CD8-positive, alpha-beta memory T cell (primary cell): ENCODE measurements at places on chromosomes 13 and 19.

GRCh38 chr13:98327371-98328270 lies 150.6 kb upstream of the RNF113B start:
- DNase-seq = no peak
- H3K36me3 ChIP-seq = no peaks in the 10 kb centered on the region
- H3K27me3 ChIP-seq = no peaks in the 10 kb centered on the region
- no peaks in the 10 kb centered on the region for H3K4me1 ChIP-seq
- no peak overlapping the region for H3K4me3 ChIP-seq

GRCh38 chr19:4593409-4593851 lies 33.9 kb upstream of the SEMA6B start:
- no peak overlapping the region for H3K27ac ChIP-seq
- H3K27me3 ChIP-seq = no peaks in the 10 kb centered on the region
- no peak for DNase-seq

DNA sequence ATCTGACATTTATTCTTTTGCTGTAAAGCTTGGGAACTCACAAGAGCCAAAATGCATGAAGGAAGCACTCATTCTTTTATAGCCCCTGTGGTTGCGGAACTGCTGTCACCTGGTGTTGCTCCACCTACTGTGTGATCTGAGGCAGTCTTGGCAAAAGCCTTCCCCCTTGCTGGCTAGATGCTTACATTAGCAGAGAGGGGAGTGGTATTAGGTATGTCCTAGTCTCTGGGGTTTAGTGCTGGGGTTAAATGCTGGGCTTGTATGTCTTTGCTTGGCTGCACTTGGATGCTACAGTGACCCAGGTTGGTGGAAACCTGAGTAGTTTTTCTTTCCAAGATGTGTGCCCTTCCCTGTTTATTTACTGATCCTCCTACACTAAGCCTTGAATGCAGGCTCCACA lies 99.3 kb downstream of the WDFY2 start:
- no peak overlapping the region for H3K27ac ChIP-seq
- DNase-seq = no peak
- no peak overlapping the region for H3K4me3 ChIP-seq
- H3K4me1 ChIP-seq = no peaks in the 10 kb centered on the region
- no peaks in the 10 kb centered on the region for H3K27me3 ChIP-seq
- H3K36me3 ChIP-seq = no peaks in the 10 kb centered on the region

GRCh38 chr19:34579281-34580054 lies 97.5 kb downstream of the SCGB2B2 start:
- H3K4me3 ChIP-seq = no peak overlapping the region
- H3K36me3 ChIP-seq = no peaks in the 10 kb centered on the region
- H3K27me3 ChIP-seq = no peaks in the 10 kb centered on the region
- no peak overlapping the region for H3K27ac ChIP-seq
- DNase-seq = no peak
- H3K4me1 ChIP-seq = no peaks in the 10 kb centered on the region

GRCh38 chr19:48872884-48873475 lies 759 bp downstream of the PPP1R15A start:
- peaks cover 32% of the 10 kb centered on the region for H3K4me1 ChIP-seq
- DNase-seq = peak; percentile 66
- H3K27ac ChIP-seq = peak overlapping the region; percentile 100
- no peaks in the 10 kb centered on the region for H3K27me3 ChIP-seq
- peak overlapping the region; percentile 95 for H3K4me3 ChIP-seq
- H3K36me3 ChIP-seq = peaks cover 7% of the 10 kb centered on the region

DNA sequence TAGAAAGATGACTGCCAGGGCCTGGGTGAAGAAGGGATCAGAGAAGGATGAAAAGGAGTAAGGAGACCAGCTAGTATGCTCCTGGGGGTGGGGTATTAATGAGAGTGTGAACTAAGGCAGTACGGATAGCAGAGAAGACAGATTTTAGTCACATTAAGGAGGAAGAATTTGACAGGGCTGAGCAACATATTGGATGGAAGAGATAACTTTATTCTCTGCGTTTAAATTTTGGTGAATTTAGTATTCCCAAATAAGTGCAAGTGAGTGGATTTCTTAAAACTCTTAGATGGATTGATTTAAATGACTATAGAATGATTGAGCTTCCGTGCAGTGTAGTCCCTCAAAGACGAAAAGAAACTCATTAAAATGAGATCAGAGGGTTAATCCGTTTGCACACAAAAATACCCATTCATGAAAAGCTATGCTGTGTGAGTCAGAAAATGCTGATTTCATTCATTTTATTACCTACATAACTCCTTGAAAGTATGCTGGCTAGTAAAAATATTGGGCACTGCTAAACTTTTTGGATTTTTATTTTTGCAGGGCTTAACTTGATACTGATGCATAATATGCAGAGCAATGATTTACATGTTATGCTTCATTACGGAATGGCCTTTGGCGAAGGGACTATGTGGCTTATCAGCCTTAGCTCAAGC lies 54.1 kb downstream of the WDFY2 start:
- H3K27me3 ChIP-seq = no peaks in the 10 kb centered on the region
- no peak overlapping the region for H3K27ac ChIP-seq
- H3K4me3 ChIP-seq = no peak overlapping the region
- DNase-seq = no peak
- H3K36me3 ChIP-seq = no peaks in the 10 kb centered on the region
- H3K4me1 ChIP-seq = peaks cover 10% of the 10 kb centered on the region

DNA sequence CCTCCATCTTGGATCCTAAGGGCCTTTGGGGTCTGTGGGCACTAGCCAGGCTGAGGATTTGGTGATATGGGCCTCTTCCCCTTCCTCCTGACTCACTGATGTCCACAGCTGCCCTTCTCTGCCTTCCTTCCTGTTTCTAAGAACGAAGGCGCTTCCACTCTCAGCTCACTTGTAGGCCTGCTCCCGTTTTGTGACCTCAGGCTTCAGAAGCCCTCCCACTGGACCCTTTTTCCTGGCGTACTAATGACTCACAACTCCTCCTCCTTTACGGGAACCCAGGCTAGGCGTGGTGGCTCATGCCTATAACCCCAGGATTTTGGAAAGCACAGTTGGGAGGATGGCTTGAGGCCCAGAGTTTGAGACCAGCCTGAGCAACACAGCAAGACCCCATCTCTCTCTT lies 55.6 kb downstream of the TMED1 start:
- no peak overlapping the region for H3K27ac ChIP-seq
- H3K4me1 ChIP-seq = no peaks in the 10 kb centered on the region
- peaks cover 62% of the 10 kb centered on the region for H3K36me3 ChIP-seq
- H3K27me3 ChIP-seq = no peaks in the 10 kb centered on the region

DNA sequence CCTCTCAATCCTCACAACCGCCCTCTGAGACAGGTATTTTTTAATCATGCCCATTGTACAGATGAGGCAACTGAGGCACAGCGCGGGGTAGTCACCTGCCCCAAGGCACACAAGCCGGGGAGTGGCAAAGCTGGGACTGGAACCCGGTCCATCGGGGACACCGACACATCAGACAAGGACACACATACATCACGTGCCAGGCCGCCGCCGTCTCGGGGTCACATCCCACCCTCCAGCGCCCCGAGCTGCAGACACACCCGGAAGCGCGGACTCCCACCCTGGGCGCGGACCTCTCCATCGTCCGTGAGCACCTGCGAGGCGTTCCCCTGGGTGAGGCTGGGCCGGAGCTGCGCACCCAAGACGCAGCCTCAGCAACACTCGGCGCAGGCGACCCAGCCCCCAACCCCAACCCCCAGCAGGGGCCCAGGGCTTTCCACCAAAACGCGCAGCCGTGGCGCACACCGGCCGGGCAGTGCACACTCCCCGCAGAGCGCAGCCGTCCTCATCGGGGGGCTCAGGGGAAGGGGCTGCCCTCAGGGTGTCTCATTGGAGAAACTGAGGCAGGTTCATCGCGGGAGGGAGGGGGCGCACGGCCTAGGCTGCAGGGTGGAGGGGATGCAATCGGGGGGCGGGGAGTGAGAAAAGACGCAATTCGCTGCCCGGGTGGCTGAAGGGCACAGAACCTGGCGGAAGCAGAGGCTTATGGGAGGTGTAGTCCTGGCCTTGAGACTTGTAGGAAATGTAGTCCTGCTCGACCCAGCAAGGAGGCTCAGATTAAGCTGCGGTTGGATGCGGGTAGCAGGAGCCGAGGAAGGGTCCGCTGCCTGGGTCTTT lies 1.9 kb upstream of the LMTK3 start:
- peak; percentile 75 for DNase-seq
- H3K36me3 ChIP-seq = no peaks in the 10 kb centered on the region
- H3K4me3 ChIP-seq = peak overlapping the region; percentile 89
- H3K27ac ChIP-seq = peak overlapping the region; percentile 59
- no peaks in the 10 kb centered on the region for H3K27me3 ChIP-seq

DNA sequence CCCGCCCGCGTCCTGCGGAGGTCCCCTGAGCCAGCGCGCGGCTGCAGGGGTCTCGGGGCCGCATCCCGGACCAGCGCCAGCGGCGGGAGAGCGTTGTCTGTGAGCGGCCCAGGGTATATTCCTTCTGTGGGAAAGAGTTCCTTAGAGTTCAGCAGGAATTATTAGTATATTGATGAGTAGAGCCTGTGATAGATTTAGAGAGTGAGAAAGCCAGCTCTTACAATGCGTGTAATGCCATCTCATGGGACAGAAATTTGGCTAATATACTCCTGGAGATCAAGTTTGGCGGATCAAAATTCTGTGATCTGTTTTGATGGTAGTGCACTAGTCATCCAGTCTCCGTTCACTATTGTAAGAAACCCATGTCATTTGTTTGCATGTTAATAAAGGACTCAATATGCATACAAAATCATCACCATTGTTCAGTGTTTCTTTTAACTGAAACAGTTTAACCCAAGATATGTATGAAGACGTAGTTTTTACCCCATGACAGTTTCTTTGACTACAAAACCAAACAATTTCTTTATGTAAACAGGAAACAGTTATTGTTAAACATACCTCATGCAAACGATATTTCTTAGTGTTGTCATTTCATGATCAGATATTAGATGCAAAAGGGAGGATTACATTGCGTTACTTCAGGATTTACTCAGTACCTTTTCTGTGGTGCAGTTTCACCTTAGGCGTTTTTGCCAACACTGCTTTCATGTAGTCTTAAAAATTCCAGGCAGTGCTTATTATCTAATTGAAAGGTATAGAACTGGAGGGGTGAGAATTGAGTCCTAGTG lies 9.9 kb downstream of the TNFRSF19 start:
- H3K27me3 ChIP-seq = peaks cover 9% of the 10 kb centered on the region
- peaks cover 12% of the 10 kb centered on the region for H3K4me1 ChIP-seq
- H3K36me3 ChIP-seq = no peaks in the 10 kb centered on the region
- peak overlapping the region; percentile 64 for H3K4me3 ChIP-seq
- H3K27ac ChIP-seq = no peak overlapping the region
- no peak for DNase-seq

DNA sequence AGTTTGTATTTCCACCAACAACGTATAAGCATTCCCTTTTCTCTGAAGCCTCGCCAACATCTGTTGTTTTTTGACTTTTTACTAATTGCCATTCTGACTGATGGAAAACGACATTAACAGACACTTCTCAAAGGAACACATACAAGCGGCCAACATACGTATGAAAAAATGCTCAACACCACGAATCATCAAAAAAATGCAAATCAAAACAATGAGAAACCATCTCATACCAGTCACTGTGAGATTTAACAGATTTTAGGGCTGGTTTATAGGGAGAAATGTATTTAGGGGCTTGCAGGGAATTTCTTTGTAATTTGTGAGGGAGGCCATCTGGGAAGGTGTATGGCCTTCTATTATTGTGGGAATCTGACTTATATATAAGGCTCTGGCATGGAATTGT lies 2.8 kb upstream of the DZIP1 start:
- no peaks in the 10 kb centered on the region for H3K4me1 ChIP-seq
- no peak for DNase-seq
- H3K36me3 ChIP-seq = no peaks in the 10 kb centered on the region
- no peak overlapping the region for H3K27ac ChIP-seq
- H3K27me3 ChIP-seq = no peaks in the 10 kb centered on the region

DNA sequence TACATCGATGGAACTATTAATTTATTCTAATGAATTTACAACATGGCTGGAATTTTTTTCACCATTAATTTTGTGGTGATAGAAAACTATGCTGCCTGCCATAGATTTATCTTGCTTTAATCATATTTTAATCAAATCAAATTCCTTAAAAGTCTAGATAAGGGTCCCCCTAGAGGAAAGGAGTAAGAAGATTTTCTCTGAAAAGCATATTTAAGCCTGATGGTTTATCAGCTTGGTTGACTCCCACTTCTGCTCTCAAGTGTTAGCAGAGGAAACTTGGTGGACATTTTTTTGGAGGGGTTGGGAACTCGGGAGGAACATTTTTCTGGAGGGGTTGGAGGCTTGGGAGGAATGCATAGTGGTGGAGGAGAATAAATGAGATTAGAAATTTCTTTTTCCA lies 253.3 kb downstream of the KCNRG start:
- H3K36me3 ChIP-seq = no peaks in the 10 kb centered on the region
- no peaks in the 10 kb centered on the region for H3K4me1 ChIP-seq
- no peak overlapping the region for H3K27ac ChIP-seq
- DNase-seq = no peak
- H3K4me3 ChIP-seq = no peak overlapping the region
- H3K27me3 ChIP-seq = no peaks in the 10 kb centered on the region

- H3K4me1 ChIP-seq = no peaks in the 10 kb centered on the region
- no peak for DNase-seq
- no peaks in the 10 kb centered on the region for H3K27me3 ChIP-seq
- no peak overlapping the region for H3K4me3 ChIP-seq
Observed at GRCh38 chr13:28747851-28748250, 29.1 kb upstream of the SLC46A3 start.
